H1 (cell line): ENCODE measurements at places on chromosomes 5 and 9. TPM values are rescaled to one million over a fixed set of nuclear protein-coding genes. Genes with fewer than 3 reads are reported as not detected.
A peak's percentile ranks its signal among the peaks of the same experiment; 100 is the strongest.

DNA sequence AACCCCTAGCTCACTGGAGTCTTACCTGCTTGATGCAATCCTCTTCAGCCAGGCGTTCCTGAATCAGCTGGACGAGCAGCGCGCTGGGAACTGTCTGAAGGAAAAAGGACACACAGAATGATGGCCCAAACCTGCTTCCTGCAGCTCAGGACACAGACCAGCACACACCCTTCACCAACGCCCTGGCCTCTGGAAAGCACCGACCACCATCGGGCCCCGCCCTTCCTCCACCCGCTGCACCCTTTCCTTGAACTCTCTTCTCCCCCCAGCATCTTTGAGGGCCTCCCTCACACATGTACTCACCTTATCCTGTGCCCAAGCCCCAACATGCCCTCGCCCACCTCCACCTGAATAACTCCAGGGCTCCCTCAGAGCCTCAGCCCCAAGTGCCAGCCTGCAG lies 23.3 kb downstream of the AK8 start:
- no peak overlapping the region for H3K4me3 ChIP-seq
- H3K4me1 ChIP-seq, result no peaks in the 10 kb centered on the region
- no peaks in the 10 kb centered on the region for H3K27me3 ChIP-seq
- no peak for DNase-seq
- no peaks in the 10 kb centered on the region for H3K36me3 ChIP-seq

DNA sequence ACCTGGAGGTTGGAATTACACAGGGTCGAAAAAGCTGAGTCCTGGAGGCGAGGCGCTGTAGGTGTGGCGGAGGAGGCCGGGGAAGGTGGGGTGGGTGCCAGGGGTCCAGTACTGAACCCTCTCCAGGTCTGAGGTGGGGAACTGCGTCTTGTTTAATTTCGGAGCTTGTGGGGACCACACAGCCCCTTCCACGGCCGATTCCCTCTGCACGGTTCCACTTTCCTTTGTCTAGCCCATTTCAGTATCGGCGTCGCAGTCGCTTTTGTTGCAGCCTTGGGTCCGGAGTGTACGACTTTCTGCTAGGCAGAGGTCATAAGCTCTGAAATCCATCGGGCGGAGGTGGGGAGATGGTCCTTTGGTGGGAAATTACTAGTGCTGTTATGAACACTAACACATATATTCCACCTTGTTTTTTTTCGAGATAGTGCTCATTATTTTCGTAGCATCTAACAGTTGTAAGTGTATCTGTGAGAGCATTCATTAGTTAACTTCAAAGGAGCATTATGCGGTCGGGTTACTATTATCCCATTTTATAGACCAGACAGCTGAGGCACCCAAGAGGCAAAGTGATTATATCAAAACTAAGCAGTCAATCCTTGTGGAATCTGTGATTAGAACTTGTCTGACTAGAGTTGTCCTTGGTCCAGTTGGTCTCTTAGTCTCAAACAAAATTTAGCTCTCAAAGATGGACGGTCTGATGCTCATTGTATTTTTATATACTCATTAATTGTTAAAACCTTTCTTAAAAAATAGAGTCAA lies 737 bp downstream of the RNF180 start:
- DNase-seq, result no peak
- H3K27ac ChIP-seq, result no peak overlapping the region
- H3K4me3 ChIP-seq, result peak overlapping the region; percentile 80
- no peaks in the 10 kb centered on the region; the same call in 1 of the 2 replicates for H3K4me1 ChIP-seq
- peaks cover 7% of the 10 kb centered on the region for H3K27me3 ChIP-seq
- H3K36me3 ChIP-seq, result no peaks in the 10 kb centered on the region

GRCh38 chr5:122749886-122750285 lies 25.0 kb upstream of the SNX2 start:
- no peak overlapping the region for H3K4me3 ChIP-seq
- H3K27ac ChIP-seq, result no peak overlapping the region
- no peaks in the 10 kb centered on the region for H3K36me3 ChIP-seq
- DNase-seq, result no peak

DNA sequence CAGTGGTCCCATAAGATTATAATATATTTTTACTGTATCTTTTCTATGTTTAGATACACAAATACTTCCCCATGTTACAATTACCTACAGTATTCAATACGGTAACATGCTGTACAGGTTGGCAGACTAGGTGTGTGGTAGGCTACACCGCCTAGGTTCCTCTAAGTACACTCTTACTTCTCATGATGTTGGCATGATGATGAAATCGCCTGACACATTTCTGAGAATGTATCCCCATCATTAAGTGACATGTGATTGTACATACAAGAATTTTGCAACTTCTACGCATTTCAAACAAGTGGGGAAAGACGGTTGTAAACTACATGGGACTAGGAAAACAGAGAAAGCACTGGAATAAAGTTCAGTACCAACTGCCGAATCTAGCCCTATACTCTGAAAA lies 53.3 kb downstream of the SETX start:
- no peak overlapping the region for H3K4me3 ChIP-seq
- H3K27me3 ChIP-seq, result no peaks in the 10 kb centered on the region
- H3K4me1 ChIP-seq, result no peaks in the 10 kb centered on the region
- peaks cover 48% of the 10 kb centered on the region for H3K36me3 ChIP-seq
- H3K27ac ChIP-seq, result no peak overlapping the region

GRCh38 chr5:2271316-2271715 lies 388.6 kb upstream of the IRX4 start:
- H3K4me1 ChIP-seq, result no peaks in the 10 kb centered on the region
- H3K36me3 ChIP-seq, result no peaks in the 10 kb centered on the region
- H3K27me3 ChIP-seq, result no peaks in the 10 kb centered on the region
- DNase-seq, result no peak
- H3K4me3 ChIP-seq, result no peak overlapping the region
- H3K27ac ChIP-seq, result no peak overlapping the region

DNA sequence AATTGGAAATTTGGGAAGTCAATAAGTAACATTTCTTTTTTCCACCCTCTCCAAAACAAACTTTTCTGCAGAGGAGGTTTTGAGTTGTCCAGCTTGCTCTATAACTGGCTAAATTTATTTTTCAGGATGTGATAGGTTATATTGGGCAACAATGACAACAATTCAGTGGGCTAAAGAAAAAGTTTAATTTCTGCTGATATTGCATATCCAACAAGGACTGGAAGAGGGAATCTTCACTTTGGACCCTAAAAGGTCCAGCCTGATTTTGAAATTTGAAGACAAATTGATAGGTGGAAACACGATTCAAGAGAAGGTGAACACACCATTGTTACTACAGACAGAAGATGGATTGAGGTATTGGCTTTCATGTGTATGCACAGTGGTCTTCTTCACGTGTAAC lies 393.1 kb downstream of the BRINP1 start:
- no peaks in the 10 kb centered on the region for H3K27me3 ChIP-seq
- H3K4me3 ChIP-seq, result no peak overlapping the region
- H3K27ac ChIP-seq, result no peak overlapping the region
- no peaks in the 10 kb centered on the region for H3K4me1 ChIP-seq
- DNase-seq, result no peak

DNA sequence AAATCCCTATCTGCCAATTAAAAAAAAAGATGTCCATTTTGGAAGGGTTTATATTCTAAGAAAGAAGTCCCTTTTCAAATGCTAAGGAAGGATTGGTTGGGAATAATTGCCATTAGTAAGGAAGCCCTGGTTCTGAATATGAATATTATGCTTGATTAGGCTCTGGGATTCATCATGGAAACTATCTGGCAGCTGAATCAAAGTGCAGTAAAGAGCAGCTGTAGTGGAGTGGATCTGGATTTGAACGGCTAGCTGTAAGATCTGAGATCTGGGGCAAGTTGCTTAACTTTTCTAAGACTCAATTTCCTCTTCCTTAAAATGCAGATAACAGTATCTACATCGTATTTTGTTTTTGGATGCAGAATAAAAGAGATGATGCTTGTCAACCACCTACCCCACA lies 10.5 kb downstream of the IL12B start:
- H3K27ac ChIP-seq, result no peak overlapping the region
- no peaks in the 10 kb centered on the region for H3K4me1 ChIP-seq
- H3K4me3 ChIP-seq, result no peak overlapping the region
- H3K36me3 ChIP-seq, result no peaks in the 10 kb centered on the region
- H3K27me3 ChIP-seq, result no peaks in the 10 kb centered on the region
- no peak for DNase-seq

DNA sequence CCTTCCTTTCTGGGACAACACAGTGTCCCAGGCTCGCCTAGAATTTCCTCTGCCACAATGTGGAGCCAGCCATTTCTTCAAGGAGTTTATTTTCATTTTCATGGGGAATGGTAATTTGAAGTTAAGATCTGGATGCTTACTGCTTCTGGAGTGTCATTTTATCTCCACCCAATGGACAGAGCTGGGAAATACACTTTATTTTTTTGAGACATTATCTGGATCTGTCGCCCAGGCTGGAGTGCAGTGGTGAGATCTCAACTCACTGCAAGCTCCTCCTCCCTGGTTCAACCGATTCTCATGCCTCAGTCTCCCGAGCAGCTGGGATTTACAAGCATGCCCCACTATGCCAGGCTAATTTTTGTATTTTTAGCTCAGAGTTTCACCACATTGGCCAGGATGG lies 12.7 kb upstream of the THG1L start:
- no peak overlapping the region for H3K27ac ChIP-seq
- no peaks in the 10 kb centered on the region for H3K36me3 ChIP-seq
- no peak for DNase-seq
- no peaks in the 10 kb centered on the region for H3K27me3 ChIP-seq
- no peak overlapping the region for H3K4me3 ChIP-seq
- no peaks in the 10 kb centered on the region for H3K4me1 ChIP-seq

- H3K27ac ChIP-seq, result 0 out of 2 replicates have a peak overlapping the region, but pooled peaks have one; percentile 26
- no peak for DNase-seq
- peaks cover 2% of the 10 kb centered on the region for H3K4me1 ChIP-seq
- no peak overlapping the region for H3K4me3 ChIP-seq
- no peaks in the 10 kb centered on the region for H3K27me3 ChIP-seq
Observed at GRCh38 chr9:6955251-6955921, 197.6 kb downstream of the KDM4C start.

- no peak overlapping the region for H3K27ac ChIP-seq
- H3K4me3 ChIP-seq, result no peak overlapping the region
- H3K4me1 ChIP-seq, result no peaks in the 10 kb centered on the region
- DNase-seq, result no peak
Observed at GRCh38 chr9:77449240-77450084, 198.7 kb downstream of the GNA14 start.

- H3K4me1 ChIP-seq, result no peaks in the 10 kb centered on the region; the same call in 1 of the 2 replicates
- no peak overlapping the region for H3K27ac ChIP-seq
- H3K27me3 ChIP-seq, result no peaks in the 10 kb centered on the region
Observed at GRCh38 chr9:70114898-70115297, 71.2 kb downstream of the MAMDC2 start.

GRCh38 chr5:169778622-169779596 lies 141.8 kb downstream of the DOCK2 start:
- no peak overlapping the region for H3K4me3 ChIP-seq
- H3K27ac ChIP-seq, result no peak overlapping the region
- H3K4me1 ChIP-seq, result peaks cover 4% of the 10 kb centered on the region
- H3K27me3 ChIP-seq, result no peaks in the 10 kb centered on the region

DNA sequence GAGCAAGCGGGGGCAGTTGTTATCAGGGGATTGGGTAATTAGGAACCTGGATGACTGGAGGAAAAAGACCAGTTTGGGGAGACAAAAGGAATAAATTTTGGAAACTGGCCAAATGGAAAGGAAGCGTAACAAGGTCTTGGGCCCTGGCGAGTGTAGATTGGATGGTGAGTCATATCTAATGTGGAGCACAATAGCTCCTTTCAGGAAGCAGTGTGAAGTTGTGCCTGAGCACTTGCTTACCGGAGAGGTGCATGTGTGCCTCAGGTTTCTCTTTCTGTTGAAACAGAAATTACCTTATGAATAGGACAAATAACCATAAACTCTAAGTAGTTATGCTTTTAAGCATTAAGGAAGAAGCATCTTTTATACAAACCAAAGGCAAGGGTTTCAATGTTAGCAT lies 176.4 kb downstream of the KIF4B start:
- H3K4me1 ChIP-seq, result peaks cover 2% of the 10 kb centered on the region
- no peak overlapping the region for H3K27ac ChIP-seq
- H3K4me3 ChIP-seq, result no peak overlapping the region
- no peak for DNase-seq
- no peaks in the 10 kb centered on the region for H3K27me3 ChIP-seq

DNA sequence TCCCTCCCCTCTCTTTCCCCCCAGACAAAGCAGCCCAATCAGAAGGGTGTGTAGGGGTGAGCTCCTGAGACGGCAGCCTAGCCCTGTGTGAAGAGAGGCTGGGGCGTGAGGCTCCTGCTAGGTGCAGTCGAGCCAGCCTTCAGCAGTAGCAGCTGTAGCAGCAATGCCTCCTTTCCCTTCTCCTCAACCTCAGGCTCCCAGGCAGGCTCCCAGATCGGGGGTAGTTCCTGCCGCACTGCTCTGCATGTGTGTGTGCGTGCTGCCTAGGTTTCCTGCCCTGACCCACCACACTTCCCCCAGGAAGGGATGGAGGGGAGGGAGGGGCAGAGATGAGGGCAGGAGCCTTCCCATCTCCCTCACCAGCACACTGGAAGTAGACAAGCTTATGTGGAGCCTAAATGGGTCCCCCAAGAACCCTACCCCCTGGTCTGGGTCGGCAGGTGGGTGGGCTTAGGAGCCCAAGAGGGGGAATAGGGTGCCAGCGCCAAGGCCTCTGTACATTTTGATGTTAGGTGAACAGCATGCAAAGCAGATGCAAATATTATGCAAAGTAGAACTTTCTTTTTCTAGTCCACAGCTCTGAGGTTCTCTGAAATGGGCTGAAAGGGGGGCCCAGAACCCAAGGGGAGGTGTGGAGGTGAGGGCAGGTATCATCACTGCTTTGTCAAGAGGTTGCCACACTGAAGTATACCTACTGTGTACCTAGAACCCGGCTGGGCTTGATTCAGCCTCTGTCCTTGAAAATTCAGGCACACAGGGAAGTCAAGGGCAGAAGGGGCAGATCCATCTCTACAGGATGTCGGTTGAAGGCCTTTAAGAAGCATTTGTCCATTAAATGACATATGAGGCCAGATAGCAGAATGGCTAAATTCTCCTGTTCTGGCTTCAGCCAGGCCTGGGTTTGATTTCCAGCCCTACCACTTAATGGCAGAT lies 57.8 kb downstream of the CXXC5 start:
- no peak for DNase-seq
- no peaks in the 10 kb centered on the region for H3K36me3 ChIP-seq
- peaks cover 13% of the 10 kb centered on the region for H3K4me1 ChIP-seq
- no peak overlapping the region for H3K27ac ChIP-seq

DNA sequence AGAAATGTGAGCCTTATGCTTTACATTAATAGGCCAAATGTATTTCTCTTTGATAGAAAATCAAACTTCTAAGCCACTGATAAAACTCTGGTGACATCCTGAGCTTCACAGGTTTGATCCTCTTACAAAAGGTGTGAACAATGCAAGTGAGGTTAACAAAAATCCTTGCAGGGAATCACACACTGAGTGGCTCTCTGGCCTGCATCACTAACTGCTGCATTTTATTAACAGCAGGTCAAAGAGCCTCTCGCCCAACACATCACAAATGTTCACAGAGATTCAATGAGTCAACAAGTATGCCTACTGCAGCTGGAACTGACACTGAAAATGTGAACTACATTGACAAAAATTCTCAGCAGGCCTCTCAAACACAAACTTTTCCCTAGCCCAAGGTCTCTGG lies 122.3 kb downstream of the SEMA5A start:
- H3K4me3 ChIP-seq, result no peak overlapping the region
- H3K27me3 ChIP-seq, result no peaks in the 10 kb centered on the region
- DNase-seq, result no peak
- H3K4me1 ChIP-seq, result no peaks in the 10 kb centered on the region

The IZUMO3 gene
- total RNA-seq, result not detected in 2 replicates

The GRAMD2B gene
- total RNA-seq, result 9.4 and 11.7 TPM in 2 replicates

The ZSWIM6 gene
- 11.4 and 12.4 TPM in 2 replicates for total RNA-seq

The PCDHA13 gene
- 1.1 and 1.2 TPM in 2 replicates for total RNA-seq

The ACSL6 gene
- total RNA-seq, result 2.4 and 3.8 TPM in 2 replicates

The BAAT gene
- 0.17 TPM in 1 of 2 replicates, not detected in the other for total RNA-seq

The THBS4 gene
- 12.8 and 14.2 TPM in 2 replicates for total RNA-seq
